Activated CD4-positive, alpha-beta T cell treated with anti-CD3 and anti-CD28 coated beads, Interleukin-2, amount 50 U/mL, for 24 hours (primary cell): ENCODE measurements at places on chromosomes 13 and 19.

DNA sequence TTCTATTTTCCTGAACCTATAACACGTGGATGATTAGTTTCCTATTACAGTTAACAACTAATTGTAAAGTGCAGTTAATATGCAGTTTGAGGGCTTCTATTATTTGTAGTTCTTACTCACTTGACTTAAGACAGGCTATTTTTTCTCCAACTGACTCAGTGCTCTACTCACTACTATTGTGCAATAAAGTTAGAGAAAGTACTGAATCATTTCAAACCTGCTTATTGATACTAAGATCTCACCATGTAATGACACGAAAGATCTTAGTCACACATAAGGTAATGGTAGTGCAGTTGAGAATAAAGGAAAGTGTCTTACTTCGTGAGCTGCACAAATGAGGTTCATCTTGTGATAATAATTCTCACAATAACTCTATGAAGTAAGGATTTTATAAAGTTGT lies 22.8 kb upstream of the ITM2B start:
- no peak for DNase-seq

DNA sequence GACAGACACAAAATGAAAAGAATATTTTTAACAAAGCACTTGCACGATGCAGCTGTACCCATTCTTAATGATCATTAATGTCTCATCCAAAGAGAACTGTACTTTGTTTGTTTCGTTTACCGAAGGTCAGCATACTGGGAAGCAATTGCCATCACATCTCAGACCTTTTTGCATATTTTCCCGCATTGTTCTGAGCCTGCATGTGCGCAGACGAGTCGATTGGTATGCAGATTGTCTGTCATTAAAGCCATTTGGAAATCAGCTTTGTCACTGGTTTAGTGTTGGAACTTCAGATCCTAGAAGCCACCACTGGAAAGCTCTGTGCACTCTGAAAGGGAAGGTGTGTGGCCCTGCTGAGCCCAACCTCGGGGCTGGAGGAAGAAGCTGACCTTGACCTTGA lies 15.6 kb downstream of the SPACA7 start:
- no peak for DNase-seq

- DNase-seq: no peak
These were observed 106.2 kb upstream of the LSM14A start for GRCh38 chr19:34066007-34066643.

DNA sequence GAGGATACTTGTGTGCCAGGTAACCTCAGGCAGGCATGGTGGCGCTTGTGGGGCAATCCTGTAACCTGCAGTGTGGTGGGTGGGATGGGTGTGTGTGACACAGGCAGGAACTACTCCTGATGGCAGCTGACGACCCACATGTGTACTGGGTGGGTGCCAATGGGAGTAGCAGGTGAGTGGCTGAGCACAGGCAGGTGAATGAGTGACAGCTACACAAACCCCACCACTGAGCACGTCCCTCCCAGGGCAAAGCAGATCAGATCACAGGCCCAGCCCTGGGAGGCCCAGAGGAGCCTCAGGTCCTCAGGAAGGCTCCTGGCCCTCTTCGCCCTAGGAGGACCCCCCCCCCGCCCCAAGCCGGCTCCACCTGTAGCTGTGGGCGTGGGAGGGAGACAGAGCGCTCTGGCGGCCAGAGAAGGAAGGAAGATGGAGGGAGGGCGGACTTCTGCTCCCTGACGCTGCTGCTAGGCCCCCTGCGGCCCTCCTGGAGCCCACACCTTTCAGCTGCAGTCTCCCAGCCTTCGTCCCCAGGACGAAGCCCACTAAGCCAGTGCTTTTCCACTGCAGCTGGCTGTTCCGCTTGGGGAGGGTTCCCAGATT lies 1.3 kb upstream of the ZNF181 start:
- DNase-seq: no peak

GRCh38 chr19:5154799-5155426 lies 185.7 kb downstream of the PTPRS start:
- DNase-seq: no peak

GRCh38 chr13:46355088-46355468 lies 32.0 kb downstream of the RUBCNL start:
- DNase-seq: no peak

DNA sequence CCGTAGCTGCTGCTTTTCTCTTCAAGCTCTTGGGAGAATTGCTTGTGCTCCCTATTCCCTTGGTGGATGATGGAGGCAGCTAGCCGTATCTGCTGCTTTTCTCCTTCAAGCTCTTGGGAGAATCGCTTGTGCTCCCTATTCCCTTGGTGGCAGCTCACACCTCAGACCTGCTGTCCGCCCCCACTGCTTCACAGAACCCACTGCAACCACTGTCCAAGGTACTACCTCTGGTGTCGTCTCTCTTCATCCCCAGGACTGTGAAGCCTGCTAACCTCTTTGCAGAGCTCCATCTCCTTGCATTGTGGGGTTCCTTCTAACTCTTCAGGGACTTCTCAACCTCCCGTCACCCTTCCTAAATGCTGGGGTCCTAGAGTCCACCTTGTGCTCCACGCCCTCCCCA lies 4.6 kb upstream of the ERVK3-1 start:
- no peak for DNase-seq

- DNase-seq: peak; percentile 89
These were observed 33.5 kb downstream of the ZSWIM9 start for GRCh38 chr19:48203794-48204628.

DNA sequence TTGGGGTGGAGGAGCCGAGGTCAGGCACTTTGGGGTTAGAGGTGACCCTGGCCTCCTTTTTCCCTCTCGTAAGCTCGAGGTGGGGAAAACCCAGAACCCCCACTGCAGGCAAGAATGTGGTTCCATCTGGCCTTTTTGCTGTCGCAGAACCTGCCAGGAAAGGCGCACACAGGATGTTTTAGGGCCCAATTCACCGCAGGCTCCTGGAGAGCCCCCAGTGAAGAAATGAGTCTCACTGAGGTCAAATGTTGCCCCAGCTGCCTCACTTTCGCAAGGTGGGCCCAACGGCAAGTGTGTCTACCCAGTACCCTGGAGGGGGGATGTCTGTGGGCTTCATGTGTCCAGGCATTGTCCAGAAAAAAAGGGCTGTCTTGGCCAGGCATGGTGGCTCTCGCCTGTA lies 61.8 kb downstream of the PEX11G start:
- no peak for DNase-seq

DNA sequence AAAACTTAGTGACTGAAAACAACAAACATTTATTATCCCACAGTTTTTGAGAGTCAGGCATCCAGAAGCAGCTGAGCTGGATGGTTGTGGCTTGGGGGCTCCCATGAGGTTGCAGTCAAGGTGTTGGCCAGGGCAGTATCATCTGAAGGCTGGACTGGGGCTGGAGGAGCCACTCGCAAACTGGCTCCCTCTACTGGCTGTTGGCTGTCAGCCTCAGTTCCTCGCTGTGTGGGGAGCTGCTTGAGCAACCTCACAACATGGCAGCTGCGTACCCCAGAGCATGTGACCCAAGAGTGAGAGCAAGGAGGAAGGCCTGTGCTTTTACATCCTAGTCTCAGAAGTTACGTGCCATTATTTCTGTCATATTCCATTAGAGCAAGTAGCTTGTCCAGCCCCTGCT lies 9.7 kb downstream of the YJU2 start:
- DNase-seq: no peak
